ENCODE measurements at places on chromosomes 2 and 18.

DNA sequence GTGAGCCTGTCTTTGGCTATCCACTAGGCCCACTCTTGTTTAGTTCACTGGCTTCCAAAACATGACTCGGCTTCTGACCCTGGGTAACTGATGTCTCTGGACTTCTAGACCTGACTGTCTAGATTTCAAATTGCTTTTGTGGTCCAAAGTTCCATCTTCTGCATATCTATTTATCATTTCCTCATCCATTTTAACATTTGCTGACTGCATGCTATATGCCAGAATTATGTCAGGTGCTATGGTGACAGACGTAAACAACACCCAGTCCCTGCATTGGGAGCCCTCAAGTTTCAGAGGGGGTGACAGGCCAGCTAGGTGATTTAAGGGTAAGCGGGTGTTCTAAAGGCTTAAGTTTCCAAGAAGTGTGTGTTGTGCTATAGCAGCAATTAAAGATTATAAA is 140.9 kb downstream of the PIEZO2 start:
- DNase-seq, result no peak

DNA sequence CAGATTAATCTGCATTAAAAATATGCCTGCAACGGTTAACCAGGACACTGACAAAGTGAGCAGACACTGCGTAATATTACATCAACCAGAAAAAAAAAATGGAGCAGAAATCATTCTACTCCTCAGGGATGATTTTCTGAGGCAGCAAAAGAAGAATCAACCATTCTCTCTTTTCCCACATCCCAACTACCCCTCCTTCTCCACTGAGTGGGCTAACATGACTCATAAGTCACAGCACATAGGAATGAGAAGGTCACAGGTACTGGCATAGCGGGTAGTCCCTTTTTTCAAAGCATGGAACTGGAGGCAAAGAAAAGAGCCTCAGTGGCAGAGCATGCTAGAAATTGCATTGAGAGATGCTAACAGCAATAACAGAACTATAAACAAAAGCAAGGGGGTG is 54.3 kb upstream of the TSPYL6 start:
- DNase-seq, result no peak

DNA sequence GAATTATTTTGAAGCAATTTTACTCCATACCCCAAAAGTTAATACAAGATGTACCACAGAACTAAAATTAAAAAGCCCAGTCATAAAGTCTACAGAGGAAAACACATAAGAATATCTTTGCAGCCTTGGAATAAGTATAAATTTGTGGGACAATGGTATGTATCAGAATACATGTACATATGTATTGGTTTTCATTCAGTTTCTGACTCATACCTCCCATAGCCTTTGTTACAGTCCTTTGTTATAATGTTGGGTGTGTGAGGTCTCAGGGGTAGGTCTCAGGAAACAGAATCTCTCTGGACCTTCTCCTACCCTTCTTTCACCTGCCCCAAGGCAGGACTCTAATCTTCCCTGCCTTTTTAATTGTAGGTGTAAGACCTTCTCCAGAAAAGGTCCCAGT is 1370.7 kb upstream of the CDH2 start:
- DNase-seq, result no peak

DNA sequence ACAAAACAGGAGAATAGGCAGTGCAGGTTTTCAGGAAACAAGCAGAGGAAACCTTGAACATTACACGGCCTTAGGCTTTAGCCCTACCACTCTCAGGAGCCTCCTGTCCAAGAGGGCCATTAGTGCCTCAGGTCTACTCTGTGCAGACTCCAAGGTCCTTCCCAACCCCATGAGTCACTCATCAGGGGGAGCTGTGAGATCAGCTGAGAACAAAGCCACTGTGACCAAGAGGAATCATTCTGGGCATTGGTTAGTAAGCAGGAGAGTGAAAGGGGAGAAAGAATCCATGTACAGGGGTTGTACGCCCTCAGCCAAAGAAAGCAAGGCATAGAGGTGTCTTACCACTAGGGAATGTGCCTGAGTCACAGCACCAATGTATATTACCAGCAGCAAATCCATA is 680.3 kb downstream of the DPP10 start:
- no peak for DNase-seq

- DNase-seq, result no peak
Observed at GRCh38 chr18:60537074-60537473, 164.5 kb upstream of the MC4R start.

GRCh38 chr18:34611904-34612303 is 98.2 kb upstream of the DTNA start:
- no peak for DNase-seq

GRCh38 chr2:20326163-20326780 is 24.4 kb downstream of the PUM2 start:
- DNase-seq, result no peak

GRCh38 chr2:79982445-79982844 is 322.1 kb downstream of the LRRTM1 start:
- DNase-seq, result no peak

- DNase-seq, result no peak
Observed at GRCh38 chr2:105744909-105745853, at the start of gene NCK2. Gene NCK2, plus strand, starts transcription at chr2:105744912. Its CDS starts 110,152 bp downstream, at chr2:105855064.

- DNase-seq, result no peak
Observed at GRCh38 chr2:168448980-168449379, 7.1 kb upstream of the CERS6 start.

- no peak for DNase-seq
Observed at GRCh38 chr2:61962095-61962984, 56.9 kb downstream of the COMMD1 start.

DNA sequence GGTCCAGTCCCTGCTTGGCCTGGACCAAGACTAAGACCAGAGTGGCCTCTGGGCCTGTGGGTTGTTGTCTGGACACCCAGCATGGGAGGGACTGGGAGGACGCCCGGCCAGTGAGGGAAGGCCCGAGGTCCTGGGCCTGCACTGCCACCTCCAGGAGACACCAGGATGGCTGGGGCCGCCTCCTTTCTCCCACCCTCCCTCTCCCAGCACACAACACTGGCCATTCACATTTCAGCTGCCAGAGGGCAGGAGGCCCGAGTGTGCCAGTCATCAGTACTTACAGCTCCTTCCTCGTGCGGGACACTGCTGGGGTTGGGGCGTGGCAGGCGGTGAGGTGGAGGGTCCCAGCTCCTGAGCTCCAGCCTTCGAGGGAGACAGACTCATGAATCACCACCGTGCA is 133.5 kb downstream of the ASB1 start:
- no peak for DNase-seq

GRCh38 chr18:63975628-63976027 is 5.7 kb downstream of the SERPINB8 start:
- DNase-seq, result no peak

- DNase-seq, result no peak
Observed at GRCh38 chr2:48929571-48930301, 174.2 kb upstream of the LHCGR start.

GRCh38 chr2:61288070-61288841 is 126.3 kb downstream of the C2orf74 start:
- no peak for DNase-seq

DNA sequence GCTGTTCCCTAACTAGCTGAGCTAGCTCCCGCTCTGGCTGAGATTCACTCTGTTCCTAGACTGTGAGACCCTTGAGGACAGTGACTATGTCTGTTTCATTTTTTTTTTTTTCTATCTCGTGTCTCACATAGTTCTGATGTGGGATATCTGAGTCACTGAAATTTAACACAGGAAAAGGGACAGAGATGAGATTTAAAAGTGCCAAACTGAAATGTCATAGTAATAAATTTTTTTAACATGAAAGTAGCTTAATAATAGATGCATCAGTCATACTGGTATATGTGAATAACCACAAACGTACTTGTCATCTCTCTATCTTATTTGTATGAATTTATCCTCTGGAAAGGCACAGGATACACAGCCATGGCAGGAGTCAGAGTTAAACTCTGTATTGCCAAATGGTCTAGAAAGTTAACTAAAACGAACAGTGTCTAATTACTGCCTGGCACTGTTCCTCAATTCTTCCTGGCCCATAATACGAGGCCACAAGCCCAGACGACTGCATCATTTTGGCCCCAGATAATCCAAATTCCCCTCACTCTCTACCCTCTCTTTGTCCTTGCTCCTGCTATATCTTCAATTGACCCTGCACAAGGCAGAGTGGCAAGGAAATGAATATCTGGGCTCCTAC is 87.5 kb downstream of the SATB2 start:
- no peak for DNase-seq

- no peak for DNase-seq
Observed at GRCh38 chr2:142892715-142893114, 15.3 kb downstream of the KYNU start.

DNA sequence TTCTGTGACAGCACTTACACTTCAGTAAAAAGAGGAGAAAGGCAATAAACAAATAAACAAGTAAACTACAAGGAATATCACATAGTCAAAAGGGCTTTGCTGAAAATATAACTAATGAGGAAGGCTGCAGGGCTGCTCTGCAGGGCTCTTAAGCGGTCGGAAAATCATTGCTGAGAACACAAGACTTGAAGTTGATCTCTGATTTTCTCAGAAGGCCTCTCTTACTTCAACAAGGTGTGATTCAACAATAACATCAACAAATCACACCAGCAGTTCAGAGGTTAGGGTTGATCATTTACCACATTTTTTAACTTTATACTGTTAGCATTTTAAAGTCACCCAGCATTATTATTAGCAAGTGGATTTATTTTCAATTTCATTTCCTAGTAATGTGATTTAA is 215.6 kb downstream of the ARHGAP15 start:
- DNase-seq, result no peak

GRCh38 chr2:203951366-203951902 is 14.9 kb downstream of the ICOS start:
- DNase-seq, result peak; percentile 65

- DNase-seq, result no peak
Observed at GRCh38 chr2:134590679-134591078, 128.1 kb downstream of the TMEM163 start.

GRCh38 chr2:74779265-74779558 is 54.7 kb upstream of the HK2 start:
- DNase-seq, result no peak

- DNase-seq, result no peak
Observed at GRCh38 chr2:222752746-222753145, 81.3 kb downstream of the MOGAT1 start.

DNA sequence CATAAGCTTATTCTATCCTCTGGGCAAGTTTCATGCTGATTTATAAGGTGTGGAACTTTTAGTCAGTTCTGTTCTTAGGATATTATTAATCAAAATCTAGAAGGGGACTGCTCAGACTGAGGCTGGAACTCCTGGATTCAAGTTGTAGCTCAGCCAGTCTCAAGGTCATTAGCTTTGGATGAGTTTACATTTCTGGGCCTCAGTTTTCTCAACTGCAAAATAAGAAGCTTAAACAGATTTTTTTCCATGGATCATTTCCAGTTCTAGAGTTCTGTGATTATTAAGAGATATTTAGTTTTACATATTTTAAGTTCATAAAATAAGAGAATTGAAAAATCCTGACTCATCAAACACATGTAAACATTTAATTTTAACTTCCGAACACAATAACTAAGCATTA is 442.5 kb upstream of the PKDCC start:
- DNase-seq, result no peak

DNA sequence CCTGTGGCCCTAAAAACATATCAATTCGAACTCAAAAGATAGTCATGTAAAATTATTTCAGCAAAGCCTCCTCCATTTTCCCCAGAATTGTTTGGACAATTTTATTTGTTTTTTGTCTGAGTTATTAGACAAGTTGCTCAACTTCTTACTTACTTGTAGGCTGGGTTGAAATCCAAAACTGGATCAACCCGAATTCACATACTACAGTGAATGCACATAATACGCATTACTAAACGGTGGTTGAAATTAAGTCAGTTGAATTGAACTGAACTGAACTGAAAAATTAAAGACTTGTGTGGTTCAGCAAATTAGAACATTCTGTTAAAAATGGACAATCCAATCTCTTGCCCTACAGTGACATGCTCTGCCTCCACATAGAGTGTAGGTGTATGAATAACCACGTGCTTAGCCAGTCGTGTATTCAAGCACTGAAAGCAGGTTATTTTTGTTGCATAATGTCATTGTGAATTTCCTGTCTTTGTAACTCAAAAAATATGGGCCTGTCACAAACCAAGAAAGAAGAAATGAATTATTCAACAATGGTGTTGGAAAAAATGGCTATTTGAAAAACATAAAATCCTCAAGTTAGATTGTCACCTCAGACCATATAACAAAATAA is 441.0 kb downstream of the TXNL1 start:
- DNase-seq, result no peak

GRCh38 chr2:88669482-88670214 is 21.8 kb upstream of the RPIA start:
- DNase-seq, result peak; percentile 13

- DNase-seq, result peak; percentile 7
Observed at GRCh38 chr2:72973566-72974435, 56.5 kb downstream of the EMX1 start.

DNA sequence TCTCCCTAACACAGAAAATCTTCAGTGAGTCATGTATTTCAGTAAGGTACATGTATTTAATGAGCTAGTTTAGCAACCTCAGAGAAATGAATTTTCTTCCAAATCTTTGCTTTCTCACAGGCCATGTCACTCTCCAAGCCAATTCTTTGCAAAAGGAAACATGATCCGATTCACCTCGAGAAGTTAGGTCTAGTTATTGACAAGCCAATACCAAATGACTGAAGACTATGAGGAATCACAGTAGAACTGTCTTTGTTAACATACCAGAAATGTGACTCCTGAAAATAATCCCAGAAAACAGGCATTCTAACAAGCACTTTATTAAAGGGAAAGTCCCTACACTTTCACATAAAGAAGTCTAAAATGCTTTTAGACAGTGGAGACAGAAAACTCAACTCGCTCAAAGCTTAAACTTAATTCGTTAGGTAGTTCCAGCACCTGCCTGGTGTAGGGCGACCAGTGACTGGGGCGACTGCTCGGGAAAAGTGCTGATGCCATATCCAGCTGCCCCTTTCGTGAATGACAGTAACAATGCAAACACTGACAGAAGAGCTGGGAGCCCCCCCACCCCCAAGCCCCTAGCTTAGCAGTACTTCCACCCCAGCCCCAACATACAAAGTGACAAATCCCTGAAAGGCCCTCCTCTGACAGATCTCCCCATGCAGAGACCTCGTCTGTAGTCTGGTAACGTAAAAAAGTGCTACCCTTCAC is 1.8 kb downstream of the MEMO1 start:
- no peak for DNase-seq

GRCh38 chr2:163884416-163884815 is 148.6 kb upstream of the FIGN start:
- no peak for DNase-seq
